ENCODE measurements at places on chromosomes 16 and 17.

DNA sequence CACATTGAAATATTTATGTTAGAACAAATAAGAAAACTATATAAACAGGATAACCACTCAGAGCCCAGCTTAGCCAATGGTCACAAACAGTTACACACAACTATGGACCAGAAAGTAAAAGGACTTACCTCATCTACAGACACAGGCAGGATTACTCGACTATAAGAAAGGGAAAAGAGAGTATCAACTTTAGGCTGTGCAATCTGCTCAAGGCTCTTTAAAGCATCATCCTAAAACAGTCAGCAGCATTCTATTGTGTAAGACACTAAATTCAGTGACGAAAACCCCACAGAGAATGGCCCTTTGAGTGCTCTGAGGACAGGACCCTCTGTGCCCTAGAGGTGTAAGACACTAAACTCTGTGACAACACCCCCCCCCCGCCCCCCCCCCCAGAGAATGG lies 4.2 kb downstream of the PITPNA start:
- no peak for DNase-seq

- no peak for DNase-seq
Observed at GRCh38 chr17:63019138-63019873, 53.3 kb downstream of the TANC2 start.

DNA sequence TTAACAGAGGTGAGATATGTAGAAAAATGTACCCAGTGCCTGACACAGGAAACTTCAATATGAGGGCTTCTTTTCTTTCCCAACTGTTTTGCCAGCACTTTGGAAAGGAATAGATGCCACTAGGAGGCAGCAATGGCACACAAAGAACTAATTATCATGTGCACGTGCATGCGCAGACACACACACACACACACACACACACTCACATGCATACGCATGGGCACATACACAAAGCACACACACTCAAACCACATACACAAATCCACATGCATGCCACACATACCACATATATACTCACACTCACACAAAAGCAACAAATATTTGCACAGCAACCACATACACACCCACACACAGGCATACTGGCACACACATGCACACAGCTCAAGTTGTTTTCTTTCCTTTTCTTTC lies 8.8 kb upstream of the CEP112 start:
- peak; percentile 3 for DNase-seq

DNA sequence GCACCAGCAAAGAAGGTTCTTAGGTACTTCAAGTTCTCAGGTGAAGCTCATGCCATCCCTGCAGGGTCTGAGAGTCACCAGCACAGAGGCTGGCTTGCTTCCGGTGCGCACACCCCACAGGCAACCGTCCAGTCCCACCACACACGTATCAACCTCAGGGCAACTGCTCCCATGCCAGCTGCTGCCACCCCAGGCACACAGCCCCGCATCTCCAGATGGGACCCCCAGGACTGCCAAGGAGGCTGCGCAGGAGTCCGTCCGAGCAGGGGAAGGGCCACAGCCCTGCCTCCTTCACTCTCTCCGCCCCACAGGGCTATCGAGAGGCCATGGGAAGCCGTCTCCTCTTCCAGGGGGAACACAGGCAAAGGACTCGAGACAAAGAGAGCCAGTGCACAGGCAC lies 13.3 kb downstream of the KIFC3 start:
- no peak for DNase-seq

Measured in stimulated activated CD8-positive, alpha-beta memory T cell treated with anti-CD3 and anti-CD28 coated beads, Interleukin-2, amount 100 ng/mL, for 1 hour (primary cell).